ENCODE measurements at places on chromosomes 16 and 17.

DNA sequence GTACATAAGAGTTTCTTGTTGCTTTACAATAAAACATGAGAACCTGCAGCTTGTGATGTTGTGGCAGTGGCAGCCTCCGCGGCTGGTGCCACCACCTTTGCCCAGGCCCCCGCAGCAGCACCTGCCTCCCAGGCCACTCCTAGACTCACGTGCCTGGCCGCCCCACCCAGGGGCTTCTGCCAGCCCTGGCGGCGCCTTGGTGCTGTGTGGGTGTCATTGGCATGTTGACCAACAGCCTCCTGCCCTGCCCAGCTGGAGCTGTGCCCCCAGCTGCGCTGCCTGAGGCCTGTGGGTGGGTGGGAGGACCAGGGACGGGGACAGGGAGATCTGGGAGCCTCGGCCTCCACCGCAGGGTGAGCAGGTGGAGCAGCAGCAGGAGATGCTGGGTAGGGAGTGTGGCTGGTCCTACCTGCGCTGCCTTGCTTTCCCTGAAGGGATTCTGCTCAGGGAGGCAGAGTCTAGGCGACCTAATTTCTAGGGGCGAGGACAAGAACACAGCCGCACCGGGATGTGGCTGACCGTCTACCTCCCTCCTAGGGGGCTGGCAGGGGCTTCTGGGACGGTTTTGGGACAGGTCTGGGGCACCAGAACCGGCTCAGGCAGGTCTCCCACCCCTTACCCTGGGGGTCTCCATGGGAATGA, 428 bp upstream of the DNASE1L2 start:
- DNase-seq = no peak

GRCh38 chr17:81027038-81027437, 7.9 kb upstream of the BAIAP2 start:
- DNase-seq = no peak

GRCh38 chr16:69861292-69862030, 89.7 kb upstream of the CLEC18A start:
- DNase-seq = no peak

GRCh38 chr17:27649929-27650328, 18.9 kb downstream of the LGALS9 start:
- no peak for DNase-seq

GRCh38 chr17:63275318-63275970, 170.7 kb downstream of the CYB561 start:
- no peak for DNase-seq

DNA sequence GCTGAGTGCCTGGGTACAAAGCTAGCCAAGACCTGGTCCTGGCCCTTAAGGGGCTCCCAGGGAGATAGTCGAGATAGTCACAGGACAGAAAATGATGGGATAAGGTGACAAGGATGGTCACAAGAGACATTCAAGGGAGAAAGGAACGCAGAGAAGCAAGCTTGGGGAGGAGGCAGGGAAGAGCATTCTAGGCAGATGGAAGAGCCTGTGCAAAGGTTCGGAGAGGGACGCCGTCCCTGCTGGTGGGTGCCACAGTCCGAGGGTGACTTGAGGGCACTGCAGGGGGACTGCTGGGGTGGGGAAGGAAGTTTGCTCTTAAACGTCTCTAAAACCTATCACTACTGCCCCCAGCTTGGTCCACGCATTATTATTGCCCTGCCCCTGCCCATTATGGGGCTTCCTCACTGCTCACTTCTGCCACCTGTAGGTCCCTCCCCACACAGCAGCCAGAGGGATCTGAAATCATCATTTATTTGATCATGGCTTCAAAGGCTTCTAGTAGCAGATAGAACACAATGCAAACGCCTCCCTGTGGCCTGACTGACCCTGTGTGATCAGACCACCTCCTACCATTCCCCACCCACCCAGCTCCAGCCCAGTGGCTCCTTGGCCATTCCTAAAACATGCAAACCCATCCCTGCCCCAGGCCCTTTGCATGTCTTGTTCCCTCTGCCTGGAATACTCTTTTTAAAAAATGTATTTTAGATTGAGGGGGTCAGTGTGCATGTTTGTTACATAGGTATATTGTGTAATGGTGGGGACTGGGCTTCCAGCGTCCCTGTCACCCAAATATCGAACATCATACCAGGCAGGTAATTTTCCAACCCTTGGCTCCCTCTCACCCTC, 60.3 kb downstream of the RMI2 start:
- no peak for DNase-seq

DNA sequence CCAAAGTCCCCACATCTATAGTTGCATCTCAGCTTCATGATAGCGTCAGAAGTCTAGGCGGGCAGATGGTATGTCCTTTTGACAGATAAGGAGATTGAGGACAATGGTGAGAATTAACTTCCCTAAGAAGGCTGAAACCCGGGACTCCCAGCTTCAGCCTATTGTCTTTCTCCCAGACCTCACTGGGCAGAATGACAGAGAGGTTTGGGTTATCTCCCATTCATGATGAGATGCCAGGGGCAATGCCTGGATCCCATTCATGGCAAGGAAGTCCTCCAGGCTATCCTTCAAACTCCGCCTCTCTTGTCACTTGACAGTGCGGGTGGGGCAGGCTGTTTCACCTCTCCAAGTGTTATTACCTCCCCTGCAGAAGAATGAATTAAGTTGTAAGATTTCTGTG, 100.3 kb downstream of the IRX5 start:
- no peak for DNase-seq

GRCh38 chr16:50460538-50461399, 87.4 kb upstream of the NKD1 start:
- no peak for DNase-seq

DNA sequence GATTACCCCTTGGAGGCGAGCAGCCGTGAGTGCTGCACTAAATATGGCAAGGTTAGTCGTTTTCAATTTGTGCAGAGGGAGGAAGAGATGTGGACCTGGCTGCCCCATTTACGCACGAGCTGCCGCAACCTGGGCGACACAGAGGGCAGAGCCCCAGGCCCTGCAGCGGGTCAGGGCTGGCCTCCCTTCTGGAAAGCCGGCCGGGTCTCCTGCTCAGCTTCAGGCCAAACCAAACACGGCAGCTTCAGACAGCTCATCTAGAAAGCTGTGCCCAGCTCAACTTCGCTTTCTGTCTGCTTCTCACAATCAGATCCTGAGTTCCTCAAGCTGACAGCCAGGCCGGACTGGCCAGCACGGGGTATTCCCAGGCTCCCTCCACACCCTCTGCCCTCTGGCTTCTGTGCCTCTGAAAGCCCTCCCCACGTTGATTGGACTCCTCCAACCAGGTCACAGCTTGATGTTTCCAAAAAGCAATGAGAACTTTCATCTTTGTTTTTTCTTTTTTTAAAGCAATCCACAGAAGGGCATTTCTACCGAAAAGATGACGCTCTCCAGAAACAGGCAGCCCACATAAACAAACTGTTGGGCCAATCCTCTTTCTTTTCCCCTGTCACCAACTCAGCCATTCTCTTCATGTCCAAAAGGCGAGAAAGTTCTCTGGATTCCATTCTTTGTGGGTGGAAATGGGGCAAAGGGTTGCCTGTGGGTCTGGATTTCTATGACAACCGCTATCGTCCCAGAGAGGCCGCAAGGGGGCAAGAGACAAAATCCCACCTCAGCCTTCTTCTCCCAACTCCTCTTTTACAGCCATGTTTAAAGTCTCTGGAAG, 189.0 kb downstream of the ZFHX3 start:
- no peak for DNase-seq

- DNase-seq = peak; percentile 74
These were observed 761 bp downstream of the GAN start for GRCh38 chr16:81315271-81316175.

GRCh38 chr17:32302860-32303649, 37.4 kb downstream of the RHBDL3 start:
- no peak for DNase-seq

GRCh38 chr16:68230956-68231355, 5.0 kb downstream of the ESRP2 start:
- DNase-seq = no peak

DNA sequence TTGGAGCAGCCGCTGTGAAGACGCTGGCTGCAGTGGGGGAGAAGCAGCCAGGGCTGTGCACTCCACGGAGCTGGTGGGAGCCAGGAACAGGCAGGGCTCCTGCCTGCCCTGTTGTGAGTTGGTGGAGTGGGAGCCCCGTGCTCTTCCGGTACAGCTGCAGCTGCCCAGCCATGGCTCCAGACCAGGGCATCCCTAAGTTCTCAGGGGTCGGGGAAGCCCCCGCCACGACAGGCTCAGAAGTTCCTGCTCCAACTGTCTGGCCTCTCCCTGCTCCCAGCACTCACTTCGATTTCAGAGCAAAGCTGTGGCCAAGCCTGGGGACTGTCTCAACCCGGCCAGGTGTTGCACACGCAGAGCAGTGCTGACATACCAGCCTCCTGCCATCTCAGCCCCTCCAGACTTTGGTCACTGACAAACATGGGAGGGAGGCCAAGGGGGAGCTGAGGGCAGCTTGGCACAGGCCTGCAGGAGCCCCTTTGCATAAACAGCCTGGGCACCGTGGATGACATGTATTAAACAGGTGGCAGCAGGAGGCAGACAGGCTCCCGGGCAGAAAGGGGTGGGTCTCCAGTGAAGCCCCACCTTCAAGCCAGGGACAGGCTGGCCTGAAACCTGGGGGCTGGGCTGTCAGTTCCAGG, 13.9 kb upstream of the KDM8 start:
- DNase-seq = no peak

GRCh38 chr17:67390006-67390645, 13.0 kb downstream of the PITPNC1 start:
- no peak for DNase-seq

DNA sequence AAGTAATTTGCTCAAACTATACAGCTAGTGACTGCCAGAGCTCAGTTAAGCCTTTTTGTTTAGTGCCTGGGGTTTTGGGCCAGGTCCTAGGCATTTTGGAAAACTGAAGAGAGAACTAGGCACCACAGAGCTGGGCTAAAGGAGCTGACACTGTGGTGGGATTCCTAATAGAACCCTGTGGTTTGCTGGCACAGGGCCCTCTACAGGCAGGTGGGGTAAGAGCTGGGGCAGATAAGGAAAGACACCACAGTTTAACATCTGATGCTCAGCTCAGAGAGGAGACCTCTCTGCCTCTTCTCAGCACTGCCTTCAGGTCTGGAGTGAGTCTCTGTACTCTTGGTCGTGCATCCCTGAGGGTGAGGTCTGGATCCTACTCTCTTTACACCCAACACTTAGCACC, 121.2 kb downstream of the SNX11 start:
- DNase-seq = no peak

DNA sequence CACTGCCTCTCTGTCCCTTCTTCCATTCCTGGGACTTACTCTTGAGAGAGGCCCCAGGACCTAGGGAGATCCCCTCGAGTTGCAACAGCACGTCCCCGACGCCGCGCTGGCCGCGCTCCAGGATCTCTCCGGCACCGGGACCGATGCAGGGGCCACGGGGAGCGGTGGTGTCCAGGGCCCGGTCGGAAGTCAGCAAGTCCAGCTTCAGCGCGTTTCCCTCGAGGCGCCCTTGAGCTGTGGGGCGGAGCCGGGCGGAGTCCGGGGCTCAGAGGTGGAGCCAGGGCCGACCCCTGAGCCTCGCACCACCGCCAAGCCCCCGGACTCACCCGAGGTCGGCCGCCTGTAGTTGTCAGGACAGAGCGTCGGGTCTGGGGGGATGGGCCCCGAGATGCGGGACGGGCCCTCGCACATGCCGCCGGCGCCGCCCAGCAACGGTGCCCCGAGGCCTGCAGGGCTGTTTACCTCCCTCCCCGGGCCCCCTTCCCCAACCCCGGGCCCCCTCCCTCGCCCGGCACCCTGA, 458 bp downstream of the ENKD1 start:
- no peak for DNase-seq

DNA sequence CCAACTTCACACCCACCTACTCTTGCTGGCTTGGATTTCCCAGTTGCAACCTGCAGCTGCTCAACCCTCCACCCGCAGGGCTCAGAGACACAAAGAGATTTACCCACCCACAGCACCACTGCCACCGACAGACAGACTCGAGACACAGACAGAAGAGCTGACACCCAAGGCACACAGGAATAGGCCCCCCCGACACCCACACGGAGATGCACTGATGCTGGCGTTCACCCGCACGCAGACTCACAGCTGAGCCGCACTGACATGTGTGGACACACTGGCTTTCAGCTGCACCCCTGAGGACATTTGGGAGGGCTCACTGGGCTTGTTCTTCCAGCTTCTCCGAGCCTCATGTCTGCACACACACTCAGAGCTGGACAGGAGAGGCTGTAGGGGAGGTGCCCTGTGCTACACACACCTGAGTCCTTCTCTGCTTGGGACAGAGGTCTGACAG, 8.2 kb downstream of the STX1B start:
- no peak for DNase-seq

Data from type B pancreatic cell (in vitro differentiated cells).